Activated T-helper 1 cell treated with Interleukin-2 at 50 U/mL for 16 hours (primary cell): ENCODE measurements at places on chromosomes 2 and 18.

- no peak for DNase-seq
These were observed 42.7 kb downstream of the GFPT1 start for GRCh38 chr2:69344305-69344704.

DNA sequence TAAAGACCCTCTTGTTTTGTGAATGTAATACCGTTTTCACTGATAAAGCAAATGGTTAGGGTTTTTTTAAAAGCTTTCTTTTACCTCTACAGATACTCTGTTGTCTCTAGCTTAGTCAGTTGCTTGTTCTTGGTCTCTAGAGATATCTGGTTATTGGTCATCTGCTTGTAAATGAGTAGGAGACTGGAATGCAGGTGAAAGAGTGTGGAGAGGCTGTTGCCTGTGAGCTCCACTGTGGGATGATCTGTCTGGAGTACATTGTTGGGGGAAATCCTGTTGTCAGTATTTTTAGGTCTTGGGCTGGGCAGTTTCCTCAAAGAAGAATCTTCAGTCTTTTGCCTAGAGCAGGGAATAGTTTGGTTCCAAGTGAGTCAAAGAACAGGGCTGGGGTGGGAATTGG is 67.7 kb downstream of the SMCHD1 start:
- no peak for DNase-seq

DNA sequence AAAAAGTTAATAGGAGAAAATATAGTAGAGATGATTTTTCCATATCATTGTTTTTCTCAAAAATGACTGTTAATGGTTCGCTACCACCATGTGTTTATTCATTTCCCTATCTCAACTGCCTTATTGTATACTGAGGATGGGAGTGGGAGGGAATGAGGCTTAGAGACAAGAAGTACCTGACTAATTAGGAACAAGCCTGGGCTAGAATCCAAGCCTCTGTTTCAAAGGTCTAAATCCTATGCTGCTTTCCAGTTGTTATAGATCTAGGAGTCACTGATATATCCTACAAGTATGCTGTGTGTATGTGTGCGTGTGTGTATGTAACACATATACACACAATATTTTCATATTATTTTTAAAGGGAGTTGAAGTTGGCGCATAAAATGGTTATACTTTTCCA is 465.9 kb downstream of the EPHA4 start:
- no peak for DNase-seq

DNA sequence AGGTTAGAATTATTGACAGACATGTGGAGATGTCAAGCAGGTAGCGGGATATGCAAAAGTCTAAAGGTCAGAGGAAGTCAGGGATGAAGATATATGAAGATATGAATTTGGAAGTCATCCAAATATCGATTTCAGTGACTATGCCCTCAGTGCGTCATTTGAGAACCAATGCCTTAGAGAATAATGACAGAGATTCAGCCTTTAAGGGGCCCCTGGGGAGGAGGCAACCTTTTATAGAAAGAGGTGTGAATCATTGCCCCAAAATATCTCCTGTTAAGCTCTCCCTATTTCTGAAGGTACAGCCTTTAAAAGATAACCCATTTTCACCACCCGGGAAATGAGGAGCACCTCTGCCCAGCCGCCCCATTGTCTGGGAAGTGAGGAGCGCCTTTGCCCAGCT is 223.4 kb downstream of the NCKAP5 start:
- DNase-seq, result no peak

DNA sequence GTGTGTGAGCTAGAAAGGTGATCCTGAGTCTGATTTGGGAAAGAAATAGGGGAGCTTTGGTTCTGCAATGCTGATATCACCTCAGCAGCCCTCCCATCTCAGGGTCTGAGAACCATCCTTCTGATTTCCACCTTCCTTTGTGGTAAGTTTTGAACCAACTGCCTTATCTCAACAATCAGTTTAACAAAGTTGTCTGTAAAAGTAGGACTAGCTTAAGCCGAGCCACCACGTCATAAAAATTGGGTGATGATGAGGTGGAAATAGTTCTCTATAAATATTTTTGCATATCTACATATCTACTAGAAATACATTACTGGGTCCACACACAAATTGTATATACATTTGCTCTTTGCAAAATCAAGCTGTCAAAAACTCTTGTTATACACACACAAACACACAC is 1.1 kb downstream of the SULT1C4 start:
- DNase-seq, result no peak
